H9 (cell line): ENCODE measurements at places on chromosomes 3 and 15. TPM values are rescaled to one million over a fixed set of nuclear protein-coding genes. Genes with fewer than 3 reads are reported as not detected.
A peak's percentile ranks its signal among the peaks of the same experiment; 100 is the strongest.

TMPRSS7 gene
- not detected in 2 replicates for total RNA-seq

ETV5 gene
- 7.7 and 8.0 TPM in 2 replicates for total RNA-seq

PPIP5K1 gene
- 28.5 and 30.1 TPM in 2 replicates for total RNA-seq

VWA5B2 gene
- 2.7 TPM in 2 replicates for total RNA-seq

OXTR gene
- 1.5 and 1.7 TPM in 2 replicates for total RNA-seq

UQCRC1 gene
- 285 and 299 TPM in 2 replicates for total RNA-seq

DNA sequence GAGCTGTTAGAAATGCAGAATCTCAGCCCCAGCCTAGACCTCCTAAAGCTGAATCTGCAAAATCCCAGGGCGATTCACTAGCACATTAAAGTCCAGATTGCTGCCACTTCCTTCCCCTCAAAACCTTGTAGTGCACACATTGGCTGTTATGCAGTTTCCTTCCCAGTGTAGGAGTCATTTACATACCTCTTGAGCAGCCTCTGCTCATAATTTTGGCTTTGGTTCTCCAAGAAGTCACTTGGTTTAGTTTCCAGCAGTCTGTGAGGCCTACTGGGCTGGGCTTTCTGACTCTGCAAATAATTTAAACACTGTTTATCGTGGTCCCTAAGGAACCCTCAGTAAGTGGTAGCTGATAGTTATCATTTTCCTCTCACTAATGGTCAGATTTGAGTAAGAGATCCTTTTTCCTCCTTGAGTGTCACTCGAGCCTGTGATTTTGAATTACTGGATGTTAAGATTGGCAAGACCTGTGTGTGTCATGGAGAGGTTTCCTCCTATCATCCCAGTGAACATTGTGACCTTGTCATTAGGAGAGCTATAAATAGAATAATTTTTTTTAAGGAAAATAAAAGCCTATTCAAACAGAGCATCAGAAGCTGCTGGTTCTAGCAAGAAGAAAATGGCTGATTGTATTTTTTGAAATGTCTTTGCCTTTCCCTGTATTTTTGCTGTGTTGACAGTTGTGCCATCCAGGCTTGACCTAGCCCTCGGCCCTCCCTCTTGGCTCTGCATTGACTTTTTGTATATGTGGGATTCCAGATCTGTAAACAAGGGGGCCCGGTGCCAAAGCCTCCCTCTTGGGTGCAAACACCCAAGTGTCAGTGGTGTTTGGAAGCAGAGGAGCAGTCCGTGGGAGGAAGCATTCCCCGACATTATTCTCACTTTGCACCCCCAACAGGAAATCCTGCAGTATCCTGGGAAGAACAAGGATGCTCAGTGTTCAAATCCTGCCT lies 134.8 kb upstream of the ANKRD28 start:
- no peak for DNase-seq

- no peak for DNase-seq
Measured at GRCh38 chr3:150703299-150703755, 393 bp downstream of the ERICH6 start.

GRCh38 chr3:150411546-150411945 lies 3.4 kb downstream of the TSC22D2 start:
- no peak for DNase-seq

- DNase-seq = no peak
Measured at GRCh38 chr3:57577801-57578200, 19.3 kb downstream of the ARF4 start.

GRCh38 chr3:106119614-106120082 lies 250.8 kb upstream of the CBLB start:
- no peak for DNase-seq

DNA sequence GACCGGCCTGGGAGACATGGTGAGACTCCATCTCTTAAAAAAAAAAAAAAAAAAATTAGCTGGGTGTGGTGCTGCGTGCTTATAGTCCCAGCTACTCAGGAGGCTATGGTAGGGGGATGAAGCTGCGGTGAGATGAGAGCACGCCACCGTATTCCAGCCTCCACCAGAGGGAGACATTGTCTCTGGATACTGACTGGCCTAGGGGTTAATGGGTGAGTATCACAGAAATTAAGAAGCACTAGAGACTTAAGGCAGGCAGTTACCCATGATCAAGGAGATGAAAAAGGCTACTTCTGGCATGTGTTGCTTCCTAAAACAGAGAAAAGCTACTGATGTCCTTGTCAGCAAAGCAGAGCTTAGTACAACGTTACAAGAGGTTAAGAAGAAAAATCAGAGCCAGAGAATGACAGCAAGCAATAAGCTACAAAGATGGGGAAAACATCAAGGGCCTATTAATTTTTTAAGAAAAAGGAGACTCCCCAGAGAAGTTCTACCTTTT lies 8.6 kb downstream of the TFRC start:
- peak; percentile 68 for DNase-seq

DNA sequence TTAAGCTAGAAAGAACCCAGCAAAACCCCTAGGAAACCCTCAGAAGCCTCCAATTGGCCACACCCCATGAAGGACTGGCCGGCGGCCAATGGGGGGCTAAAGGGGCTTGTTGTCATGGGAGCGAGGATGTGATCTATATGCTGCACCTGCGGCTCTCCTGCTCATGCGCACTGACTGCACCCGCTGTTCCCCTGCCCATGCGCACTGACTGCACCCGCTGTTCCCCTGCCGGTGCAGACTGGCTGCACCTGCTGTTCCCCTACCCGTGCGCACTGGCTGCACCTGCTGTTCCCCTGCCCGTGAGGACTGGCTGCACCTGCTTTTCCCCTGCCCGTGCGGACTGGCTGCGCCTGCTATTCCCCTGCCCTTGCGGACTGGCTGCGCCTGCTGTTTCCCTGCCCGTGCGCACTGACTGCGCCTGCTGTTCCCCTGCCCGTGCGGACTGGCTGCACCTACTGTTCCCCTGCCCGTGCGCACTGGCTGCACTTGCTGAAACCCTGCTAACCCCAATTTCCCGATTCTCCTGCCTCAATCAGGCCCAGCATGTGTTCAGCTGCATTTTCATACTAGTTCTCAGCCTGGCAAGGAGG lies 16.8 kb upstream of the MCCC1 start:
- peak; percentile 98 for DNase-seq

GRCh38 chr15:70710714-70711113 lies 52.6 kb downstream of the UACA start:
- no peak for DNase-seq

GRCh38 chr3:16433701-16434151 lies 79.8 kb downstream of the RFTN1 start:
- no peak for DNase-seq

GRCh38 chr3:22729981-22730380 lies 473.1 kb upstream of the UBE2E2 start:
- DNase-seq = no peak

GRCh38 chr3:172539273-172539672 lies 16.0 kb upstream of the TNFSF10 start:
- DNase-seq = no peak

GRCh38 chr3:38454178-38454883 lies 641 bp downstream of the ACVR2B start:
- DNase-seq = no peak

DNA sequence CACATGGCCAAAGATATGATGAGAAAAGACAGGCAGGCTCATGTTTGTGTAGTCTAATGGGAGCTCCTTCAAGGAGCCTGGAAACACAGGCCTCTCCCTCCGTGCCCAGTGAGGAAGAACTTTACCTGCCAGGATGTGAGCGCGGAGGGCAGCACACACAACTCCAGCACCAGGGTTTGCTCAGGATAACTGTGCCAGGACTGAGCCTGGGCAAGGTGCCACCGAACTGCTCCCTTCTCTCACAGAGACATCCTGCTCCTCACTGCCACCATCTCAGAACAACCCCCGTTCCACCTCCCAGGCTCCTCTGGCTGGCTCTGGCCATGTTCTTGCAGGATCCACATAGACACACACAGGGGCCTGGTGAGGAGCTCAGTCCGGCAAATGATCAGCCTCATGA lies 87.4 kb downstream of the NUP210 start:
- DNase-seq = no peak

DNA sequence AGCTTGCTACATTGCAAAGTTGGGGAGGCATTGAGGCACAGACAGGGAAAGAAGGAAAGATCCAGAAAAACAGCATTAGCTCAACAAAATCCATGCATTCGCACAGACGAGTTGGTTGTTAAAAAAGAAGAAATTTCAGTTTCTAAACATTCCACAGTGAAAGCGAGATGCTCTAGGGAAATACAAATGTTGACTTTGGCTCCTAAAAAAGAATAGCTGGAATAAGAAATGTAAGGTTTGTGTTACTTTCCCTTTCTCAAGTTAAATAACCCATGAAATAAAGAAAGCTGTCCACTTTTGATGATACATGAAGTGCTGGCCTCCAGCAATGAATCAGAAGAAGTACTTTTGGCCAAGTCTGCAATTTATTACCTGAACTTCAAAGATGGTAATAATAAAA lies 465.1 kb downstream of the ERC2 start:
- DNase-seq = no peak

DNA sequence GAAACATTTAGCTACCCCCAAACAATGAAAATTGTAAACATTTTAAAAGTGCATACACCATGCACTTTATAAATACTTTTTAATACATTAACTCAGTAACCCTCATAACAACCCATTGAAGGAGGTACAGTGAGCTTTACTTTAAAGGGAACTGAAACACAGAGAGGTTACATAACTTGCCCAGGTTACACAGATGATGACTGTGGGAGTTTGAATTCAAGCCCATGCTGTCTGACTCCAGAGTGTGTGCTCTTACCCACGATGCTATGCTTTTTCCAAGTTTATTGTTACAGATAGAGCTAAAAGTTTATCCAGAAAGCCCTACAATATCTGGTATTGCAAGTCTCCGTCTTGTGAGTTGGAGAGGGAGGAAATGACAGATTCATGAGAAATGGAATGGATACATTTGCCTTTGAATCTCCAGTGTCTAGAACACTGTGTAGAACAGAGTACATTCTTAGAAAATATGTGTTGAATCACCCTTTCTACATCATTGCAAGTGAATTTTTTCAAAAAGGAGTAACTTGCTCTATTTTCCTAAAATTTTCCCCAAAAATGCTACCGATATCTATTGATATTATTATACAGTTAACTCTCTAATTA lies 428.3 kb downstream of the NAALADL2 start:
- DNase-seq = no peak

DNA sequence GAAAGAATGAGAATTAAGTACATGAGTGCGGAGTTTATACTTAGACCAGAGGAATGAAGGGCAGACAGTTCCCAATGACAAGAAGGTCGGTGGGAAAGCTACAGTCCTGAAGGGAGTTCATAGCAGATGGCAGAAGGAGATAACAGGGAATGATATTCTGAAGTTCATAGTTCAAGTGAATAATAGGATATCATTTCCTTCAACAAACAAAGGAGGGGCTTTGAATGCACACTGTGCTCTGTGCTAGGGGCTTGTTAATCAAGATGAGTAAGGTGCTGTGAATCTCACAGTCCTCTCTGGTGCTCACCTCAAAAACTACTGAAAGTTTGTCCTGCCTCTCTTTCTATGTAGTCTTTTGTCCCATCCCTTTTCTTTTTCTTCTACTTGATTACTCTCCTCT lies 41.9 kb downstream of the SIDT1 start:
- no peak for DNase-seq

DNA sequence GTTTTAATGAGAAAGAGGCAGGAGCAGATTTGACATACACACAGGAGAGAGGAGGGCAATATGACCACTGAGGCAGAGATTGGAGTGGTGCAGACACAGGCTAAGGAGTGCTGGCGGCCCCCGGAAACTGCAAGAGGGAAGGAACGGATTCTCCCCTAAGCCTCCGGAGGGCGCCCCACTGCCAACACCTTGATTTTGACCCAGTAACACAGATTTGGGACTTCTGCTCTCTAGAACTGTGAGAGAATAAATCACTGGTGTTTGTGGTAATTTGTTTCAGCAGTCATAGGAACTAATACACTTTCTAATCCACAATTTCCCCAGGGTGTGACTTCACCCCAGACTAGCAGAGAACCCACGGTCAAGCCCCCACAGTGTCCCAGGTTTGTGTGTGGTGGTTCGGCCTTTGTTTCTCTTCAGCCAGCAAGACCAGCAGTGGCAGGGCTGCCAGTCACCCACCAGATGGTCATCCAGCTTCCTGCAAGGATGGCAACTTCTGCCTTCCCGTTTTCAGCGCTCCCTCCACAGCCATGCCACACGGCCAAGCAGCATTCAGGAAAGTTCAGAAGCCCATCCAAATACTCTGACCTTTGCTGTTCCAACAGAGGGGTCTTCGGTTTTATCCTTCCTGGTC lies 23.6 kb upstream of the TSPAN3 start:
- DNase-seq = peak; percentile 65

- DNase-seq = no peak
Measured at GRCh38 chr3:150348500-150348899, 59.6 kb upstream of the TSC22D2 start.

DNA sequence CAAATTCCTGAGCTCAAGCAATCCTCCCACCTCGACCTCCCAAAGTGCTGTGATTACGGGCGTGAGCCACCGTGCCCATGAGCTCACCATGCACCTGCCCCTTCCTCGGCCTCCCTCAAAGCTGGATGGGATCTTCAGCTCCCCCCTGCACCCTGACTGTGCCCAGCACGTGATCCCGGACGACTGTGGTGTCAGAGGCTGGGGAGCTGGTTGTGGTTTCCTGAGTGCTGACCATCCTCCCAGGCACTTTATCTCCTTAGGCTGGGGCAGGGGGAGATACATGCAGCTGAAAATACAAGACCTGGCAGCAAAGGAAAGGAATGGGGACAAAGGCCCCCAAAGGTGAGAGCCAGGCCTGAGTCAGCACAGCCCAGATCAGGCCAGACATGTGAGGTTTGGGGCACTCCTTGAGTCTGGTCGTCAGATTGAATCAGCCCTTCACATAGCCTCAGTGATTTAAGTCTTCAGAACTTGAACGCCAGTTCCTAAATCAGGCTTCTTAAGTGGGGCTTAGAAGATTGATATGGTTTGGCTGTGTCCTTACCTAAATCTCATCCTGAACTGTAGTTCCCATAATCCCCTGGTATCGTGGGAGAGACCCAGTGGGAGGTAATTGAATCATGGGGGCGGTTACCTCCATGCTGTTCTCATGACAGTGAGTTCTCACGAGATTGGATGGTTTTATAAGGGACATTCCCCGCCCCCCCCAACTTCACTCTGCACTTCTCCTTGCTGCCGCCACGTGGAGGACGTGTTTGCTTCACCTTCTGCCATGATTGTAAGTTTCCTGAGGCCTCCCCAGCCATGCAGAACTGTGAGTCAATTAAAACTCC lies 35.8 kb downstream of the PRKCD start:
- peak; percentile 82 for DNase-seq

- no peak for DNase-seq
Measured at GRCh38 chr3:56751056-56751707, 50.6 kb downstream of the ARHGEF3 start.
